Stimulated activated CD4-positive, alpha-beta T cell treated with anti-CD3 and anti-CD28 coated beads, Interleukin-4, amount 100 ng/mL, for 24 hours (primary cell): ENCODE measurements at places on chromosomes 3 and 15.

DNA sequence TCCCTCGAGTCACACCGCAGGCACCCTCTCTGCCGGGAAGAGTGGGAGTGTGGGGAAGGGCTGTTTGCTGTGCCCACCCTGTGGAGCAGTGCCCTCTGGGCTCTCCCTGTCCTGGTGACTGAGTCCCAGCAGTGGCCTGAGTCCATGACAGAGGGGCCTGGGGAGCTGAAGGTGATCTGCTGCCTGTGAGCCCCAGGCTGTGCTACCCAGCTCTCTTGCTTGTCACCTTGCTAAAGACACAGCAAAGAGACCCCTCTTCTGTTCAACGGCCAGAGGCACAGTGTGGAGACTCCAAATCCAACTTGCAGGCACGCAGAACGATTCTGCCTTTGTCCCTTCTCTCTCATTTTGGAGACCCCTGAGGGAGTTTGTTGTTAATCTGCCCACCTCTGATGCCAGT lies 232.6 kb downstream of the OPA1 start:
- no peak for DNase-seq

DNA sequence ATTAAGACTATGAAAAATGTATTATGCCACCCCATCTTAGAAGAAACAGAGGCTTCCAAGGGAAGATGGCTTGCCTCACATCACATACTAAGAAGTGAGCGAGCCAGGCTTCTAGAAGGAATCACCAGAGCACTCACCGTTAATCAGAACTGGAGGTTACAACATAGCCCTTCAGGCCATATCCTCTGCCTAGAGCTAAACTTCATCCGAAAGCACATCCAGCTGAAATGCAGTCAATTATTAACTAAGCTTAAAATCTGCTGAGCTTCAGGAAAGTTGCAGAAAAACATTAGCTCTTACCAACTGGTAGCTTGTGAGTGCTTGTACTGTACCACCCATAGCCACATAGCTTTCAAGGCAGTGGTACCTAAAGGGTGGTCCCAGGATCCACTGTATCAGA lies 483.2 kb downstream of the TBL1XR1 start:
- no peak for DNase-seq

DNA sequence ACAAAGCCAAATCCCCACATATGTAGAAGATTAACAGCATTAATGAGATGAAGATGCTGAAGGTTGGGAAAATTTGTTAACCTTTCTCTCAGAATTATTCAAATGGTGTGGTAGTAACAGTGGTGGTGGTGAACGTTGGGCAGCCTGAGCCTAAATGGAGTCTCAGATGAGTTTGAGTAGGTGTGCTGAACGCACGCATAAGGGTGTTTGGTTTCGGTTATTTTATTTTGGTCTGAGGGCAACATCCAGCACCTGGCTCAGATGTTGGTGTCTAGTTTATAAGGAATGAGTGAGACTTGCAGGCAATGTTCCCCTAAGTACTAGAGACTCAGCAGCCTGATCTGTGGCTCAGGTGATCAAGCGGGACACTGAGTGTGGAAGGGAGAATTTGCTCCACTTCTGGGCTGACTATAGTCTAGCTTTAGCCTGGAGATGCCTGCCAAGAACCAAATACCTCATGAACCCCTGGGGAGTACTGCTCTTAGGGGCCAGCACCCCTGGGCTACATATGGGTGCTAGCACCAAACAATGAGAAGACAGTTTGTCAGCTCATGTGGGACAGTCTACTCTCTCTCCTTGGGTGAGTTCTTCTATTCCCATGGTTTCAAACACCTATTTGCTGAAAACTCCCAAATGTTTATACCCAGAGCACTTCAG lies 39.5 kb upstream of the ATP2C1 start:
- DNase-seq, result no peak

DNA sequence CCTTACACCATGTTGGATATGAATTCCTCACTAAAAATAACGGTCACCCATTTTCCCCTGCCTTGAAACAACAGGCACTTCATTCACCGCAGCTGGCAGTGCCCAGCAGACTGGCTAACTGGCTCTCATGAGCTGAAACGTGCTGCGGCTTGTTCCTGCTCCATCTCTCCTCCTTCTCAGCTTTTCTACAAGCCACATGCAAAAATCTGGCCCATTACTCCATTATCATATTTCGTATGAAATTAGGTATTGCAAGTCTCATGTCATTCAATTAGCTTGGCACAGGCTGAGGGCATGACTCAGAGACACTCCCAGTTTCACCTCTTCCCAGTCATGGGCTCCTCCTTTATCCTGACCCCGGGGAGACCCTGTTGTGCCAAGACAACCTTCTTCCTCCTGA lies 60.0 kb downstream of the MAGEF1 start:
- DNase-seq, result no peak

DNA sequence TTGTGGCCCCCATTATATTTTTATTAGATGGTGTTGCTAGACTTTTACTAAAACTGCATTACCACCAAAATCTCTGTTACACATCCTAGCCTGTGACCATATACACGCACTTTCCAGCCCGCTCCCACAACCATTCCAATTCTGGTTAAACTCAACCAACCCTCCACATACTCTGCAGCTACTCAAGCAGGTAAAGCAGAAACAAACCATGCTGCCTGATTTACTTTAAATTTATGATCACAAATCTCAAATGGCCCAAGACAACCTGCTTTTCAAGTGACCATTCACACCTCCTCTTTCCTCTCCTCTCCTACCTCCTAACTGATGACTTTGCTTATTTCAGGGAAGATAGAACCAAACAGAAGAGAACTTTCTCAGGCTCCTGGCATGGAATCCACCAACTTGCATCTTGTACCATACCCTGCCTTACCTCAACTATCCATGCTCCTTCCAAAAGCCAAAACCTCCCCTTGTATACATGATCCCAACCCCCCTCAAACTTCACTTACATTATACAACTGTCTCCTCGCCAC lies 18.5 kb downstream of the ULK4 start:
- DNase-seq, result no peak

- DNase-seq, result no peak
These were observed 120.0 kb downstream of the FNDC3B start for GRCh38 chr3:172159376-172159775.

GRCh38 chr15:22903961-22904534 lies 65.6 kb downstream of the NIPA2 start:
- DNase-seq, result no peak
